ENCODE measurements at places on chromosomes 2 and 18.

GRCh38 chr2:225104971-225105370, 62.7 kb upstream of the DOCK10 start:
- no peak for DNase-seq

DNA sequence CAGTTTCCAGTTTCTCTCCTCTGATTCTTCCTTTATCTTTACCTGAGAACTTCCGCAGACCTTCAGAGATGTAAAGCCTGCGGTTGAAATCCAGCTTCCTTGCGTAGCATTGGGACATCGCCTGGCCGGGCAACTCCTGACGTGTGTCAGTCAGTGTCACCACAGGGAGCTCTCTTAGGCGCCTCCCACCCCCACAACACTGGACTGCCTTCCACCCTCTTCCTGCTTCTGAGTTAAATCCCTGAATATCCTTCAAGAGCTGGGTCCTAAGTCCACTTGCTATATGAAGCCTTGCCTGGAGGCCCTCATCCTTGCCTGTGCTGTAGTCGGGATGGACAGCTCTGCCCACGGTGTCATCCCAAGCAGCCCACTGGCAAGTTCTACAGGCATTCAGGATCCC, 179.4 kb downstream of the SEPTIN10 start:
- no peak for DNase-seq

GRCh38 chr2:22020091-22020742, 896.4 kb downstream of the TDRD15 start:
- no peak for DNase-seq

DNA sequence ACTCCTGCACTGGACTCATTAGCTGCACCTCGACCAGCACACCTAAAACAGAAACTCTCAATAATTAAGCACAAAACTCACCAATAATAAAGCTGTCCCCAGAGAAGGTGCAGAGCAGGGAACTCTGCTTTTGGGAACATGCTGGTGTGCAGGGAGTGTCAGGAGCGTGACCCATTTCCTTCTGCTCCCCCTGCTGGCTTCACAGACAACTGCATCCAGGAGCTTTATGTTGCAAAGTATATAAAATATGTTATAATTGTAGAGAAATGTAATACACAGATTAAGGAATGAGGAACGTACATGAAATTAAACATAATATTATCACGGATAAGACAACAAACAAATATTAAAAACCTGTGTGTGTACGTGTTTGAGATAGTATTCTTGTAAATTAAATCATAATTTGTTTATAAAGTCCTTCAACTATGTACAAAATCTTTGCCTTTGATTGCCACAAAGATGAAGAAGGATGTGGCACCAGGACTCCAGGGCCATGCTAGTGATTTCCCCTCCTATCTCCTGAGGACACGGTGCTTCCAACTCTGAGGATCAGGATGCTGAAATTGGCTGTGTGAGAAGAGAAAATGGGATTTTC, 68.6 kb upstream of the MAL start:
- DNase-seq, result no peak

DNA sequence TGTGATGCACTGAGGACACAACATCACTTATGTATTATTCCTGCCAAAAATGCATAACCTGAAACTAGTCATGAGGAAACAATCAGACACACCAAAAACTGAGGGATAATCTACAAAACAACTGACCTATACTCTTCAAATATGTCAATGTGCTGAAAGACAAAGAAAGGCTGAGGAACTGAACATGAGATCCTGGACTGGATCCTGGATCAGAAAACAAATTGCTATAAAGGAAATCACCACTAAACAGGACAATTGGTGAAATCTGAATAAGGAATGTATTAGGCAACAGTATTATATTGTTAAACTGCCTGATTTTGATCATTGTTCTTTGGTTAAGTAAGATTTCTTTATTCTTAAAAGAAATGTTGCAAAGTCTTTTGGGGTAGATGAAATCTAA, 28.8 kb downstream of the CUL3 start:
- DNase-seq, result no peak

- no peak for DNase-seq
Observed at GRCh38 chr2:125424266-125424785, 1231.6 kb upstream of the GYPC start.

DNA sequence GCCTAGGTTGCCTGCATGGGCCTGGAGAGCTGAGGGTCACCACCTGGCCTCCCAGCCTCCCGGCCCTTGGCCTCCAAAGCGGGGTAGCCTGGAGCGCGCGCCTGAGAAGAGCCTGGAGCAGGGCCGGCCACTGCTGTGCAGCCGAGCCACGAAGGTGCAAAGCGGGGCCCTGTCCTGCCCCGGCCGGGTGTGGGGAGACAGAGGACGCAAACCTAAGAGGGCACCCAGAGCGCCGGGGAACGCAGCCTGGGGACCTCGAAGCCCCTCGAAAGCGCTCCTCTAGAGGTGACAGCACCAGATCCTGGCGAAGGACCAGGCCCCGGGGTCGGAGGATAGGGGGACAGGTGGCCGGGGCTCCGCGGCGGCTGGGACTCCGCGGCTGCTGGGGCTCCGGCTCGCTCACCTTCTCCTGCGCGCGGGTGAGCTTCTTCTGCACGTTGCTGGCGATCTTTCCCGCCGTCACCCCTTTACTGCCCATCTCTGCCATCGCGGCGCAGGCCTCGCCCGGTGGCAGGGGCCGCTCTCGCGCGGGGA, 430 bp downstream of the BIN1 start:
- DNase-seq, result no peak

DNA sequence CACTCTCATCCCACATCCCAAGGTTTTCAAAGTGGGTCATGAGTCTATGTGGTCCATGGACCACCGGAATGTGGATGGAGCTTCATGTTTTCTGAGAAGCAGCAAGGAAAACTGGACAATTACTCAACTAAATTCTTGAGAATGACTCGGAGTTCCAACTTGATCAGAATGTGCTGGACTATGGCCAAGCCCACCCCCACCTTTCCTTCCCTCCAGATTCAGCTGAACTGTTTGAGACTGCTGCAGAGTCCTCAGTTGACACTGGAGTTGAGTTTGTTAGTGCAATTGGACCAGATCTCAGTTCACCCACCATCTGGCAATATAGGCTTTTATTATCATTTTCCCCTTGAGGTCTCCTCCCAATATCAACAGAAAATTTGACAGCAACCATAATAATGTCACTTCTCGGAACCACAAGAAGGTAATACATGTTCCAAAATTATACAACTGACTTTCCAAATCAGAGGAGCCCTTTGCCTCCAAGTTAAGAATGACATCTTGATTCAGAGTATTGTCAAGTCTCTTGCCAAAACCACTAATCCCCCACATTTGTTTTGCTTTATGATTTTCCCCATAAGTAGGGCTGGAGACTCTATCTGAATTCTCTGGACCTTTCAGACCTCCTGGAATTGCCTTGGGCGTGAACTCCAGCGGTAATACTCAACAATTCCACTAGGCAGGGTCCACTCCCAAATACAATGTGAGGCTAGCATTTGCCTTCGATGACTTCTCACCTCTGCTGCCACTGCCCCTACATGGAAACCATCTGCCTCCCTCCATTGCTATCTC, 8.8 kb downstream of the COL4A4 start:
- DNase-seq, result no peak

- DNase-seq, result no peak
Observed at GRCh38 chr2:208077276-208077675, 47.0 kb downstream of the CRYGD start.

DNA sequence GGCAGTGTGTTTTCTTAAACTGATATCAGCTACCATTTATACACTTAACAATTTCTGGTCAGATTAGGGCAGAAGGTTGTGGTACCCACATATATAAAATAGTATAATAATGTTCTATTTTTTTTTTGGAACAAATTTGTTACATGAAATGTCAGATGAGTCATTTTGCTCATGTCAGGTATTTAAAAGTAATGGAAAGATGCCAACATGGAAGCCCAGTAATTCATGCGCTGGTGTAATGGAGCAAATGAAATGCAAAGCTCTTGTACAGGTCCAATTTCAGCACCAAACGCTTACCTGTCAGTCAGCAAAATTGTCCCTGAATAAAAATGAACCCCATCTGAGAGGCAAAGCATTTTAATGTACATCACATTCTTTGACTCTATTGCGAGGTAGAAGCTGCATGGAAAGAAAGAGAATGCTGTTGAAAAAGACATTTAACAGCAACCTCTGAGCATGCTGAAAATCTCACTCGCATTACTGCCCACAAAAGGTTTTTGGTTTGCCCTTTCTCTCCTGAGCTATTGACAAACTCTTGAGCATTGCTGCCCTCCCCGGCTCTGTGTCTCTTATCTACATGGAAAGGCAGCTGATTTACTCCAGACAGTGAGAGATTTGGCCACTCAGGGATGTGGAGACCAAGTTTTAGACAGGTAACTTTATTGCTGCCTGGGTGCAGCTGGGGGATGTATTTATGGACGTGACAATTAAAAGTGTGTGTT, 217.5 kb downstream of the CAMKMT start:
- DNase-seq, result no peak

GRCh38 chr2:84209941-84210340, 249.1 kb downstream of the SUCLG1 start:
- no peak for DNase-seq

- no peak for DNase-seq
Observed at GRCh38 chr2:34848691-34849090, 1249.6 kb upstream of the FAM98A start.

- no peak for DNase-seq
Observed at GRCh38 chr2:189083106-189083505, 96.5 kb downstream of the COL5A2 start.

DNA sequence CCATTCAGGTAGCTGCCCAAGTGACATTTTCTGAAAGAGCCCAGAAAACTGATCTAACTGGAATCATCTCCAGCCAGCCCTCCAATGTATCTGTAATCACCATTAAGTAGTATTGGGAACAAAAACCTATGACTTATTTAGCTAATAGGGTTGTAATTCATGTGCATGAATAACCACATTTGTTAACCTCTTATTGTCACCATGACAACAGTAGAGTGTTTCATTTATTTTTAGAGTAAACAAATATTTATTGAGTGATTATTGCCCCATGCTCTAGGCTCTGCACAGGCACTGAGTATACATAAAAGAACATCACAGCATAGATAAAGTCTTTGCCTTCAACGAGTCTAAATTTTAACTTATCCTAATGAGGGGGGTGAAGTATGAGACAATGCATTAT, 265.4 kb upstream of the UBE2E3 start:
- DNase-seq, result no peak

- DNase-seq, result no peak
Observed at GRCh38 chr2:142190805-142191204, 60.0 kb upstream of the LRP1B start.

DNA sequence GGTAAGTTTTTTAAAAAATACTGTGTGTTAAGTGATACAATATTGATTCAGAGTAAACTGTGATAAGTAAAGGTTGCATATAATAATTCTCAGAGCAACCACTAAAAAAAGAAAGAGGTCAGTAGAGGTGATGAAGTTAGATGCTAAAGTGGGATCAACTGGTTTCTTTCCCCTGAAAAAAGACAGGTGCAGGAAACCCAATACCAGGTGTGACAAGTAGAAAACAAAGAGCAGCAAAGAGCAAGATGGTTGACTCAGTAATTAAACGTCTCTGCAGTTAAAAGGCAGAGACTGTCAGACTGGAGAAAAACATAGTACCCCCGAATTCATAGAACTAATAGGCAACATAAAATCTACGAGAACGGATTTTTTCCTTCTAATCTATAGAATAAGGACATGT, 128.3 kb downstream of the ATP9B start:
- DNase-seq, result no peak

DNA sequence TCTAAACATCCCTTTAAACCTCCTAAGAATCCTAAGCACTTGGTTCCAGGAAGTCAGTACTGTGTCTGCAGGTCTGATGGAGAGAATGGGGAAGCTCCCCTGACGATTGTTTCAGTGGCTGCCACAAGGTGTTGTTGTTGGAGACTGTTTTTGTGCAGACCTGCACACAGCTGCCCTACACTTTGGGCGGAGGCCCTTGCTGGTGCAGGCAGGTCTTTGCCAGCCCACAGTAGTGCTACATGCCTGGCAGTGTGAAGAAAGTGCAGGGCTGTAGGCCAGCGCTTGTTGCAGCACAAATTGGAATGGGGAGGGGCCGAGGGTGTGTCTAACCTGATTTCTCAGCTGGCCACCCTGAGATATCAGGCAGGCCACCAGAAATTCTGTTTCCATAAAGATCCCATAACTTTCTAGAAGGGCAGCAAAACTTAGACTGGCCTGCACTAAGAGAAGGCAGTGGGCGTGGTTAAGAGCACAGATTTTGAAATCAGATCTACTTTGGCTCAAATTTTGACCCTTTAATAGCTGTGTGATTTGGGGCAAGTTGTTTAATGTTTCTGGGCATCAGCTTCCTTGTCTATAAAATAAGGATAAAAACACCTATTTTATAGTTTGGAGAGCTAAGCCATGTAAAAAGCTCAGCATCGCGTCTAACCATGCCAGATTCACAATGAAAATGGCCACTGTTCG, 83.7 kb upstream of the SLC1A4 start:
- no peak for DNase-seq

DNA sequence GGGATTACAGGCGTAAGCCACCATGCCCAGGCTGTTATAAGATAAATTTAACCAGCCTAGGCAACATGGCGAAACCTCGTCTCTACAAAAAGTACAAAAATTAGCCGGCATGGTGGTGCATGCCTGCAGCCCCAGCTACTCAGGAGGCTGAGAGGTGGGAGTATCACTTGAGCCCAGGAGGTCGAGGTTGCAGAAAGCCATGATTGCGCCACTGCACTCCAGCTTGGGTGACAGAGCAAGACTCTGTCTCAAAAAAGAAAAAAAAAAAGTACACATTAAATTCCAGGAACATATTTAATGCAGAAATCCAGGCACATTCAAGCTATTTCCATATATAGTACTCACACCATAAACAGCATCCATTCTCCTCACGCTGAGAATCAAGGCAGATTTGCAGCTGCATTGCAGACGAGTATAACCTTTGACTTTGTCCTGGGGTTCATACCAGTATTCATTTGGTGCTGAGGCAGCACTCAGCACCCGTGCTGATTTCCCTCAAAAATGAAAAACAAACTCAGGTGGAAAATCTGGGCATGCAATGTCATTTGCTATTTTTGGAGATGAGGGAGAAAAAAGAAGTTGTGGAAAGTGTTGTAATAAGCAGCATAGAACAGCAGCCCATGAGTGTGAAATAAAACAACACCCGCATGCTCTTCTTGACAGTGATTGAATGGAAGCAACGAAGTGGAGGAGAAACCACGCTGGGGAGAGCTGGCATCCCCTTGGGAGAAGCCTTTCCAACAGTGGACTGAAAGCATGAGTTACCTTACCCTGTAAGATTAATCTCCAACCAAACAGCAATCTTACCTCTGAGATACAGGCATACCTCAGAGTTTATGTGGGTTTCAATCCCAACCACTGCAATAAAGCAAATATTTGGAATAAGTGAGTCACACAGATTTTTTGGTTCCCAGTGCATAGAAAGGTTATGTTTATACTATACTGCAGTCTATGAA, 46.8 kb upstream of the ANXA4 start:
- DNase-seq, result no peak

DNA sequence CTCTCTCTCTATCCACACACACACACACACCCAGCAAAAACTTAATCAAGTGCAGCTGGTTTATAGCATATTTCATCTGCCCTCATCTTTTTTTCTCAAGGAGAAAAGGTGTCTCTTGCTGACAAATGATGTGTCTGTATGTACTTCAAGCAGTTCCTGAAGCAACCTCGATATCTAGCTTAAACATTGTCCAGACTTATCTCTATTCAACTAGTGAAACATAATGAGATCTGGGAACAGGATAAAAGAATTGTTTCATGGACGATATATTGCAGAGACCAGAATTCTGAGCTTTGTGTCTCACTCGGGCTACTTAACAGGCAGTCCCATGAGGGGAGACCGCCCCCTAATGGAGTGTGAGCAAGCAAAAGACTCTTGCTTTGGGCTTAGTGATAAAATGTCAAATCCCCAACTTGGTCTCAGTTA, 929.2 kb upstream of the SOX11 start:
- no peak for DNase-seq

- no peak for DNase-seq
Observed at GRCh38 chr2:2868085-2868484, 509.5 kb downstream of the EIPR1 start.
